ENCODE measurements at places on chromosomes 6 and 20. TPM values are rescaled to one million over a fixed set of nuclear protein-coding genes. Genes with fewer than 3 reads are reported as not detected.

DNA sequence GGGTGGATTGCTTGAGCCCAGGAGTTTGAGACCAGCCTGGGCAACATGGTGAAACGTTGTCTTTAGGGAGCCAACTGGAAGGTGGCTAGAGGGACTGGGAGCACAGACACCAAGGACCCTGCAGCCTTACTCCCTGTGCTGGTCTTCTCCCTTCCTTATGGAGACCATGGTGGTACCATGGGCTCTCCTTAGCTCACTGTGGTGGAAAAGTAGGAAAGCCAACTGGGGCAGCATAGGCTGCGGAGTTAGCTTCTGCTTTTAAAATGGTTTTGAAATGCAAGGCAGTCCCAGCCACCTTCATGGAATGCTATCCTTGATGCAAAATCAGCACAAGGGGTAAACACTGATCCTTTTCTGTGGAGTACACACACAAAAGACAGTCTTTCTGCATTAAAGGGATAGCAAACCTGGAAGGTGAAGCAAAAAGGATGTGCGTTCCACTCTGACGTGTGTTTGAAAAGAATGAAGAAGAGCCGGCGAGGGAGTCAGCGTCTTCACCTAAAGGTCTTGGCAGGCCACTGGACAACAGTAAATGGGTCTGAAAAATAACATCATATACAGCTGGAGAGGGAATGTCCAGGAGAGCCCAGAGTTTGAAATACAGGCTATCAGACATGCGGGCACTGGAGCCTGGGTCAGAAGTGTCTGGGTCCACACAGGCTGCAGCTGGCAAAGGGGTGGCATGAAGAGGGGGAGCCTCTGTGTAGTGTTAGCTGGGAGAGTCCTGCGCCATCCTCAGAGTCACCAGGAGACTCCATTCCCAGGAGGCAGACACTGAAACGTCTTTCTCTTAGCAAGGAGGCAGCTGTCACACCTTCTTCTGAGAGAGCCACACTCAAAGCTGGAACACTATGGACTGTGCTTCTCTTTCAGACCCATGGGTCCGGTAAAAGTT lies 58.5 kb downstream of the GPR6 start:
- H3K4me3 ChIP-seq = no peak overlapping the region
- H3K27me3 ChIP-seq = no peaks in the 10 kb centered on the region

DNA sequence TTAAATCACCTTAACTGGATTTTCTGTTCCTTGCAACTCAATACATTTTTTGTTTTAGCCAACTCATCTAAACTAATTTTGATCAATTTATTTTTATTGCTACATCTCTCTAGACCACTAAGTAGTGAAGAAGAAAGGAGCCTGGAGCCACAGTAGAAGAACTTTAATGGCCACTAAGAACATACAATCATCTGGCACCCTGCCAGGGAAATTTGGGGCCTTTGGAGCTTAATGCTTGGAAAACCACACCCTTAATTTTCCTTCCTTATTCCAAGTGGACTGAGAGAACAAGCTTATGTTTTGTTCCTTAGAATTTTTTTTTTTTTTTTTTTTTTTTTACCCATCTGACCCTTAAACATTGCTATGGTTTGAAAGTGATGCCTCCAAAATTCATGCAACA lies 12.0 kb upstream of the GMDS start:
- no peaks in the 10 kb centered on the region for H3K27me3 ChIP-seq
- H3K27ac ChIP-seq = no peak overlapping the region
- no peak overlapping the region for H3K4me3 ChIP-seq
- H3K36me3 ChIP-seq = peaks cover 11% of the 10 kb centered on the region

- H3K4me1 ChIP-seq = no peaks in the 10 kb centered on the region
- no peak overlapping the region for H3K4me3 ChIP-seq
- no peak for DNase-seq
- H3K27ac ChIP-seq = no peak overlapping the region
- H3K36me3 ChIP-seq = no peaks in the 10 kb centered on the region
These were observed 17.7 kb downstream of the SRXN1 start for GRCh38 chr20:635028-635892.

GRCh38 chr6:101458336-101458735 lies 64.8 kb downstream of the GRIK2 start:
- DNase-seq = no peak
- no peaks in the 10 kb centered on the region for H3K27me3 ChIP-seq
- no peaks in the 10 kb centered on the region for H3K36me3 ChIP-seq
- H3K4me1 ChIP-seq = no peaks in the 10 kb centered on the region
- no peak overlapping the region for H3K4me3 ChIP-seq

- no peak overlapping the region for H3K27ac ChIP-seq
- peaks cover 2% of the 10 kb centered on the region for H3K4me1 ChIP-seq
- H3K4me3 ChIP-seq = no peak overlapping the region
- H3K36me3 ChIP-seq = no peaks in the 10 kb centered on the region
- H3K27me3 ChIP-seq = no peaks in the 10 kb centered on the region
These were observed 234.2 kb upstream of the SULF2 start for GRCh38 chr20:48019496-48019895.

GRCh38 chr6:95923518-95923917 lies 92.3 kb upstream of the FUT9 start:
- H3K27ac ChIP-seq = no peak overlapping the region
- no peaks in the 10 kb centered on the region for H3K27me3 ChIP-seq
- no peak for DNase-seq
- H3K4me1 ChIP-seq = no peaks in the 10 kb centered on the region

- peaks cover 11% of the 10 kb centered on the region for H3K4me1 ChIP-seq
- no peaks in the 10 kb centered on the region for H3K27me3 ChIP-seq
- no peak overlapping the region for H3K4me3 ChIP-seq
- no peak overlapping the region for H3K27ac ChIP-seq
These were observed 3.3 kb downstream of the PLCB4 start for GRCh38 chr20:9071976-9072726.

DNA sequence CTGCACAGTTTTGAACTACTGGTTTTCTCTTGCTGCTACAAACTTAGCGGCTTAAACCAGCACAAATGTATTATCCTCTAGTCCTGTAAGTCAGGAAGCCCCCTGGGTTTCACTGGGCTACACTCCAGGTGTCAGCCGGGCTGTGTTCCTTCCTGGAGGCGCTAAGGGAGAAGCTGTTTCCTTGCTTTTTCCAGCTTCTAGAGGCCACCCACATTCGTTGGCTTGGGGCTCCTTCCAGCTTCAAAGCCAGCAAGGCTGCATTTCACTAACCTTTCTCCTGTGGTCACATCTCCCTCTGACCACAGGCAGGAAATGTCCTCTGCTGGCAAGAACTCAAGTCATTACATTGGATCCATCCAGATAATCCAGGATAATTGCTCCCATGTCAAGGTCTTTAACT lies 350.6 kb upstream of the PLCB4 start:
- no peaks in the 10 kb centered on the region for H3K4me1 ChIP-seq
- no peak overlapping the region for H3K27ac ChIP-seq
- no peak for DNase-seq
- H3K36me3 ChIP-seq = no peaks in the 10 kb centered on the region

- no peak overlapping the region for H3K4me3 ChIP-seq
- no peaks in the 10 kb centered on the region for H3K27me3 ChIP-seq
- H3K36me3 ChIP-seq = no peaks in the 10 kb centered on the region
- no peak for DNase-seq
- peaks cover 42% of the 10 kb centered on the region for H3K4me1 ChIP-seq
These were observed 19.5 kb downstream of the PERP start for GRCh38 chr6:138087593-138088325.

DNA sequence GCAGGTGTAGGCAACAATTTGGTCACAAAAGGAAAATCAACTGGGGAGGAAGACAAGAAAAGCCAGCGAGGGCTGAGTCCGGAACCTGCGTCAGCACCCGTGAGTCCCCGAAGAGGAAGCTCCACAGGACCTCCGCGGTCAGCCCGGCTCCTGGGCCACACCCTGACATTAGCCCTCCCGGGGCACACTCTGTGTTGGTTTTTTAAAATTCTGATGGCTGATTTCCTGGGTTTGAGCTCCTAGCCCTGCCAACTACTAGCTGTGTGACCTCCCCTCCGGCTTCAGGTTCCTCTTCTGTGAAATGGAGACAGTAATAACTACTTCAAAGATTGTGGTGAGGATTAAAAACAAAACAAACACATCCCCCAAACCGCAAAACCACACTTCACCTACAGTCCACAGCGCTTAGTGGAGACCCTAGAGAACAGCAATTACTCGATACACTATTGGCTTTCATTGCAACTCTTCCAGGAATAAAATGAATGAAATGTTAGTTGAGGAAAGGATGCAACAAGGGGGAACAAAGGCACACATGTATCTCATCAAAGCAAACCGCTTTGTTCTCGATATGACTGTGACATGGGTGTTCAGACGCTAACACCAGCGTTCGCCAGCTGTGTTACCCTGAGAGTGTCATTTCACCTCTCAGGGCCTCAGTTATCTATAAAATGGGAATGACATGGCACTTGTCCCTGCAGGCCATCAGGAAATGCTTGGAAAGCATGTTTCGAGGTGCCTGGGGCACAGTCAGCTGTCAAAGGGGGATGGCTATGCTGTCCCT lies 985 bp downstream of the ZBP1 start:
- H3K27ac ChIP-seq = no peak overlapping the region
- peak overlapping the region; percentile 10 for H3K4me3 ChIP-seq
- no peak for DNase-seq
- no peaks in the 10 kb centered on the region for H3K36me3 ChIP-seq
- no peaks in the 10 kb centered on the region for H3K27me3 ChIP-seq

- no peak overlapping the region for H3K27ac ChIP-seq
- no peaks in the 10 kb centered on the region for H3K27me3 ChIP-seq
- H3K36me3 ChIP-seq = no peaks in the 10 kb centered on the region
- H3K4me1 ChIP-seq = no peaks in the 10 kb centered on the region
These were observed 12.1 kb downstream of the RBCK1 start for GRCh38 chr20:420166-420620.

GRCh38 chr20:3909952-3910366 lies 20.8 kb downstream of the PANK2 start:
- H3K4me1 ChIP-seq = peaks cover 20% of the 10 kb centered on the region
- H3K27ac ChIP-seq = no peak overlapping the region
- DNase-seq = no peak
- H3K4me3 ChIP-seq = no peak overlapping the region
- peaks cover 63% of the 10 kb centered on the region for H3K36me3 ChIP-seq
- no peaks in the 10 kb centered on the region for H3K27me3 ChIP-seq

- no peak for DNase-seq
- no peaks in the 10 kb centered on the region for H3K4me1 ChIP-seq
- H3K27ac ChIP-seq = no peak overlapping the region
- no peaks in the 10 kb centered on the region for H3K36me3 ChIP-seq
- H3K27me3 ChIP-seq = no peaks in the 10 kb centered on the region
- no peak overlapping the region for H3K4me3 ChIP-seq
These were observed 69.5 kb downstream of the LCA5 start for GRCh38 chr6:79467716-79468115.

GRCh38 chr6:80586242-80586641 lies 479.8 kb downstream of the BCKDHB start:
- H3K4me1 ChIP-seq = no peaks in the 10 kb centered on the region
- H3K4me3 ChIP-seq = no peak overlapping the region
- H3K36me3 ChIP-seq = no peaks in the 10 kb centered on the region
- H3K27me3 ChIP-seq = no peaks in the 10 kb centered on the region
- no peak for DNase-seq

DNA sequence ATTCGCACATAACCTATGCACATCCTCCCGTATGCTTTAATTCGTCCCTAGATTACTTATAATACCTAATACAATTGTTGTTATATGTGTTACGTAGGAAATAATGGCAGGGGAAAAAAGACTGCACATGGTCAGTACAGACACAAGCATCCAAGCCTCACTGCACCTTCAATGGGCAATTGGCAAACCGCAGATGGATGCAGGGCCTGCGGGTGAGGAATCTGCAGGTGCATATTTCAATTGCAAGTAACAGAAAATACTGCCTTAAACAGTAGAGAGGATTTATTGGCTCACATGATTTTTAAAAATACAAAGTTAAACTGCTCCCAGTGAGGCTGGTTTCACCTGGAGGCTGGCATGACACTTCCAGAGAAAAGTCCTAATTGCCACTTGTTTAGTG lies 142.1 kb upstream of the MLN start:
- H3K36me3 ChIP-seq = no peaks in the 10 kb centered on the region
- no peak overlapping the region for H3K4me3 ChIP-seq
- no peak overlapping the region for H3K27ac ChIP-seq
- no peak for DNase-seq
- no peaks in the 10 kb centered on the region for H3K4me1 ChIP-seq

GRCh38 chr20:32832664-32833063 lies 12.9 kb downstream of the MAPRE1 start:
- H3K4me1 ChIP-seq = peaks cover 23% of the 10 kb centered on the region
- H3K4me3 ChIP-seq = no peak overlapping the region
- no peak for DNase-seq
- H3K27me3 ChIP-seq = no peaks in the 10 kb centered on the region
- H3K36me3 ChIP-seq = peaks cover 22% of the 10 kb centered on the region

DNA sequence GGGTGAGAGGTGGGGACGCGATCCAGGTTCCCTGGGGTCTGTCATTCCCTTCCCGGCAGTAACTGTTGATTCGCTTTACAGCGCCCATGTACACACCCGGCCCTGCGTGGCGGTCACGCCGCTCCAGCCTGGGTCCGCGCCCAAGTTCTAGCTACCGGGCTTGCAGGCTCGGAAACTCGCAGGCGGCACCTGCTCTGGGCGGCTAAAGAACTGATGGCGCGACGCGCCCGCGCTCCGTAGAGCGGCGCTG lies 1.4 kb upstream of the POU3F2 start:
- peaks cover 51% of the 10 kb centered on the region for H3K4me1 ChIP-seq
- peaks cover 30% of the 10 kb centered on the region for H3K27me3 ChIP-seq
- H3K4me3 ChIP-seq = peak overlapping the region; percentile 64
- no peak overlapping the region for H3K27ac ChIP-seq
- DNase-seq = no peak

DNA sequence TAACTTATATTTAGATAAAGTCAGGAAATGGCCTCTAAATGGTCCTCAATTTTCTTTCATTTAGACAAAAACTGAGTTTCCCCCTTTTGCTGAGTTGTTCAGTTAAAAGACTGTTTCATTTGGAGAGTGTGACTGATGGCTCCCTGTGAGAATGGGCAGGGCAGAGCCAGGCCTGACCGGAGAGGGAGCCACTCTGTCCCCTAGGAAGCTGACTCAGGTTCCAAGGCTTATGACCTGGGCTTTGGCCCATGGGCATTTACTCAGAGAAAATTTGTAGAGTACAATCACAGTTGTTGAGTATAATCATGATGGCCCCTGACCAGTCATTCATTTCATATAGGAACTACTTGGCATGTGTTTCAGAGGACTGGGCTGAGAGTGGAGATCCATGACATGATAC lies 37.0 kb upstream of the AIG1 start:
- no peak overlapping the region for H3K4me3 ChIP-seq
- H3K27ac ChIP-seq = no peak overlapping the region
- no peaks in the 10 kb centered on the region for H3K36me3 ChIP-seq
- no peak for DNase-seq
- H3K4me1 ChIP-seq = no peaks in the 10 kb centered on the region

GRCh38 chr6:168328086-168328485 lies 8.5 kb upstream of the DACT2 start:
- no peak overlapping the region for H3K4me3 ChIP-seq
- no peak overlapping the region for H3K27ac ChIP-seq
- no peaks in the 10 kb centered on the region for H3K27me3 ChIP-seq
- no peaks in the 10 kb centered on the region for H3K36me3 ChIP-seq
- DNase-seq = no peak

NOX3 gene
- total RNA-seq = not detected

ZNF831 gene
- total RNA-seq = 2.2 TPM

EYA4 gene
- 18.7 TPM for total RNA-seq

ZBTB2 gene
- total RNA-seq = 15.0 TPM

MLN gene
- not detected for total RNA-seq

LPA gene
- 0.49 TPM for total RNA-seq

CLPSL2 gene
- total RNA-seq = not detected

CYP24A1 gene
- 5.9 TPM for total RNA-seq

TCP11 gene
- total RNA-seq = not detected

CD24 gene
- 86.9 TPM for total RNA-seq

KIFC1 gene
- 27.5 TPM for total RNA-seq

NMBR gene
- not detected for total RNA-seq
